ENCODE measurements at places on chromosomes 1 and 21.
A peak's percentile ranks its signal among the peaks of the same experiment; 100 is the strongest.

GRCh38 chr1:9596415-9597123 is 7.9 kb downstream of the TMEM201 start:
- peak; percentile 10 for DNase-seq

GRCh38 chr1:220691053-220691684 is 1.0 kb downstream of the C1orf115 start:
- no peak for DNase-seq

DNA sequence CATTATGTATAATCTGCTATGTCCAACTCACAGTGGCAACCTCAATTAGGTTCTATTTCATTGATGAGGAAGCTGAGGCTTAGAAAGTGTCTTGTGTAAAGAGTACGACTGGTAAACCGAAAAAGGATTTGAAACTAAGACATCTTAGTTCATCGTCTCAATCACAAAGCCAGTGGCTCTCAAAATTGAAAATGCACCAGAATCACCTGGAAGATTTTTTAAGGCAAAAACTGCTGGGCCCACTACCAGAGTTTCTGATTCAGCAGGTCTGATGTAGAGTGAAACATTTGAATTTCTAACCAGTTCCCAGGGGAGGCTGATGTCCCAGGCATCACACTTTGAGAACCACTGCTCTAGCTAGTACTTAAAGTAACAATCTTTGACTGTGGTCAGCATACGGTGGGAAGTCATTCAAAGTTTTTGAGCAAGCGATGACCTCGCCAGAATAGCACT is 5.2 kb upstream of the LRRC53 start:
- no peak for DNase-seq

GRCh38 chr1:110136911-110137310 is 13.4 kb upstream of the SLC6A17 start:
- no peak for DNase-seq

DNA sequence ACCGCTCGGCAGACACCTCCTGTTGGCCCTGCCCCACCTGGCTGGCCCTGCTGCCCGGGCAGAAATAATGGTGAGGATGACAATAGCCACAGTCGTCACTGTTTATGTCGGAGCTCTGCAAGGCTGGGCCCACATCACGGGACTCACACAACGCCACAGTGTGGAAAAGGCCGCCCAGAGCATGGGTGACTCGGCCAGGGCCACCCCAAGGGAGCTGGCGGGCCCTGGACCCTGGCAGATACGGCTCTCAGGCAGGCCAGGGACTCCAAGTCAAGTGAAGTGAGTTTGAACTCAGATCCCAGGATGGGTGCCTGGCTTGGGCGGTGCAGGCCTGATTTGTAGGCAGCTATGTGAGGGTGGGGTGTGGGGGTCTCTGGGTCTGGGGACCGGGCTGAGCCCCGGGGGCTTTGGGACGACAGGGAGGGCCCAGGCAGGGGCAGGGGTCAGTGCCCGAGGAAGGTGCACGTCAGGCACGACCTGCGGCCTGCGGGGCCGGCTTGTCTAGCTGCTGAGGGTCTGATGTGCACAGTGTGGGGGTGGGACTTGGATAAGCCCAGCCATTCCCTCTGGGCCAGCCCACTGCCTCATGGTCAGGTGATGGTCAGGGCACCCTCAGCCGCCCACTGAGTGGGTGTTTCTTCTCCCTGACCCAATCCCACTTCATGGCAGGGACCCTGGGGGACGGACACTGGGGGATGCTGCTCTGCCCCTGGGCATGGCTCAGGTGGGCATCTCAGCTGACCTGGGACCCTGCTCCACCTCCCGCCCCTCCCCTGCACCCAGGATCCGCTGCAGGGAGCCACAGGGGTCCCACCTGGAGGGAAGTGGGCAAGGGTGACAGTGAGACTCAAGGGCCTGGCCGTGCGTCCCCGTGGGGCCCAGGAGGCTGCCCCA is 1.0 kb downstream of the RNF223 start:
- no peak for DNase-seq

- DNase-seq, result no peak
These were observed 356.3 kb upstream of the CAMK1G start for GRCh38 chr1:209227171-209227570.

DNA sequence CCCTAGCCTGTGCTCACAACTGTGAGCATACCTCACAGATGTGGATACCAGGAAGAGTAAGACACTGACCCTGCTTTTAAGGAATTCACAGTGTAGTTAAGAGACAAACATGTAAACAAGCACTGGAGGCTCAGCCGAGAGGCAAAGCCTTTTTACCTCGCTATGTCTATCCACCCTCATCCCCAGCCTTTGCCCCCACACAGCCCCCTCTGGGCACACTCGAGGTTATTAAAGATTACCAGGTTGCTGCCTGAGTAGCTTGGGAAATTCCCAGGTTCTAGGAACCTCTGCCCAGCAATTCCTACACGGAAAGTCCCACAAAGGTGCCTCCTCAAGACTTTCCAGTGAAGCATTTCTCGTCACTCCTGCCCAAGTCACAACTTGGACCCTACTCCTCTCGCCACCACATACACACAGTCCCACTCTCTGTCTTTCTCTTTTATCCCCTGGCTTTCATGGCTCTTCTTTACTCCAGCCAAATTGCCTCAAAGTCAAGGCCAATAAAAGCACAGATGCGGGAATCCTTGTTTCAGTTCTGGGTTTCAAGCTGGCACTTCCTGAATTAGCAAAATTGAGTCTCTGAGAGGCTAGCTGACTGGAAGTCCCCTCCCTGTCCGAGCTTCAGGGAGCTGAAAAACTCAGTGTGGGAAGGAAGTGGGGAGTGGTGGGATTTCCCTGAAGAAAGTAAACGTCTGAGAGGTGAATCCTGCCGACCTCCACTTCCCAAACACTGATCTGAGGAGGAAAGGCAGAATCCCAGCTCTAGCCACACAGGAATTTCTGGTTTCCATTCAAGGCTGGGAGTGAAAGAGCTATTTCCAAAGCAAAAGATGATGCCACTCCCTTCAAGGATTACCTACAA is 7.6 kb downstream of the DENND2D start:
- DNase-seq, result peak; percentile 41

DNA sequence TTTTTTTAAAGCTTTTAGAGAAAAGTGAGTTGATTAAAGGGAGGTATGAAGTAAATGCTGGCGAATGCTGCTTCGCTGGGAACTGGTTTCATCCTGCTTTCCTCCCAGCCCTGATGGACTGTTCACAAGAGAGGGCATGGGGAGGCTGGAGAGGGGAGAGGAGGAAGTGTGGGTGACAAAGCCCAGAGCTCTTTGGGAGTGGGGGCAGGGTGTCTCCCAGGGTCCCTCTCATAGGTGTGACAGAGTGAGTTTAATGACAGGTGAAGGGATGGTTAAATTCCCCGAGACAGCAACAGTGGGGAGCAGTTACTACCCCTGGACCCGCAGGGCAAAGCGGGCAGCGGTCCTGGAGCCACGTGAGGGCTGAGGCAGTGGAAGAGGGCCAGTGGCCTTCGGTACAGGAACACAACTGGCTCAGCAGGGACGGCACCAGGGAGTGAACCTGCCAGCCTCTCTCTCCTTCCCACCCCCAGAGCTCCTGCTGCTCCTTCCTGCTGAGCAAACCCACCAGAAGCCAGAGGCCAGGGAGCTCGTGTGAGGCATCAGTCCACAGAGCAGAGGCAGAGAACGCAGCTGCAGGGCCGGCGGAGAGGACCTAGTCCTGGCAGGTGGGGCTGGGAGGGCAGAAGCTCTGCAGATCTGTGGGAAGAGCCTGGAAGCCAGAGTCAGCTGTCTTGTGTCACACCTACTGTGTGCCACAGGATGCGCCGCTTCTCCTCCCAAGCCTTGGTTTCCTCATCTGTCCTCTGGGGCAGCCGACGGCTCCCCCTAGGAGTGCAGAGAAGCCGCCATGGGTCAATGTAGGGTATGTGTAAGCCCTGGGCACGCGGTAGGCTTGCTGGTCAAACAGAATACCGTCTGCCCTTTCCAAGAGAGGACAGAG is 20.9 kb upstream of the LRP8 start:
- DNase-seq, result no peak

DNA sequence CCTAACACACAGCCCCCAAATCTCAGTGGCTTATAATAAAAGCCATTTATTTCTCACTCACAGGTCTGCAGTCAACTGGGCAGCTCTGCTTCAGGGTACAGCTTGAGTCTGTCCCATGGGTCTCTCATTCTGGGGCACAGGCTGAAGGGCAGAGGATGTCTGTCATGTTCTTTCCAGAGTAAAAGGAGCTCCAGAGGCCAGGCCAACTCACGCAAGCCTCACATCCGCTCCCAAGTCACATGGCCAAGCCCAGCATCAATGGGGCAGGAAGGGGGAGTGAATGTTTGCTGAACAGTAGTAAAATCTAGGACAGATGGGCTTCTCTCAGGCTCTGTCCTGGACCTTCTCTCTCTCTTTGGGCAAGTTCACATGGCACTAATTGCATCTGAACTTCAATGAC is 7.1 kb upstream of the SSBP3 start:
- peak; percentile 80 for DNase-seq

DNA sequence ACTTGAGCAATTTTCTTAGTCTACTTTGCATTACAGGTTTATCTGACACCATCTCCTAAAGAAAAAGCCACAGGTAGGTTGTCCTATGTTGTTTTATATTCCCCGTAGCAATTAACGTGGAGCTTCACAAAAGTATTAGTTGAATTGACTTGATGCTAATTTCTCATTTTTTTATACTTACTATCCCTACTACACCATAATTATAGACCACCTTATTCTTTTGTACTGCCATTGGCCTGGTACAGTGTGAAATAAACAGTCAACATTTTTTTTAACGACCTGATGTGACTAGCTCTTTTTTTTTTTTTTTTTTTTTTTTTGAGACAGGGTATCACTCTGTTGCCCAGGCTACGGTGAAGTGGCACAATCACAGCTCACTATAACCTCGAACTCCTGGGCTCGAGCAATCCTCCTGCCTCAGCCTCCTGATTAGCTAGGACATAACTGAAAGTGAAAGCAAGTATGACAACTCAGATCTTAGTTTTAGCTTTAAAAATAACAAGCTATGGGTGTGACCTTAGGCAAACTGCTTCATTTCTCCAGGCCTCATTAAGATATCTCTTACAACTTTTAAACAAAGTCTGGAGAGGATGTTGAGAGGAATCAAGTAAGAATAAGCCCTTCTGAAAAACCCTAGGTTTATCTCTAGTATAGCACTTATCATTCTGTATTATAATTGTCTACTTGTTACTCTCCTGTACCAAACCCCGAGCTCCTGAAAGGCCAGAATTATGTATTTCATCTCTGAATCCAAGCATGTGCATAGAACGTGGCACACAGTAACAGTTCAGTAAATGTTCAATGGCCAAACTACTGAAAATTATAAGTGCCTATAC is 49.5 kb downstream of the LUZP1 start:
- DNase-seq, result peak; percentile 55
